ENCODE measurements at places on chromosomes 7 and 10.

- DNase-seq: no peak
These were observed 71.7 kb upstream of the TPK1 start for GRCh38 chr7:144907577-144907976.

DNA sequence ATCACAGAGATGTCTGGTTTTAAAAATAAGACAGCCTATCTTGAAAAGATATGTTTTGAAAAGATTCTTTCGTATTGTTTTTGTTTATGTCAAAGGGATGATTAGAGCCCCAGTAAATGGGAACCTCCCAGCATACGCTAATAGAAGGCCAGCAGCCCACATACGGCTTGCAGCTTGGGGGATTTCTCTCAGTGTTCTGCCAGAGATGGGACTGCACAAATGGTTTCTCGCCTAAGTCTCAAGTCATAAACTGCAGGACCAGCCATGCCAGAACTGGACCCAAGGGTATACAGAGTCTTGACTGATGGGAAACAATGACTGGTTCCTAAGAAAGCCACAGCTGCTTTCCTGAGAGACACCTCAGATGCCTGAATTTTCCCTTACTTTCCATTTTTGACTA is 306.9 kb upstream of the DGKB start:
- no peak for DNase-seq

- DNase-seq: no peak
These were observed 196.6 kb downstream of the BBS9 start for GRCh38 chr7:33325754-33326484.

- no peak for DNase-seq
These were observed 96.8 kb upstream of the SAMD8 start for GRCh38 chr10:75014516-75015230.

- DNase-seq: no peak
These were observed 214.0 kb upstream of the PRPS1L1 start for GRCh38 chr7:18241543-18242231.

DNA sequence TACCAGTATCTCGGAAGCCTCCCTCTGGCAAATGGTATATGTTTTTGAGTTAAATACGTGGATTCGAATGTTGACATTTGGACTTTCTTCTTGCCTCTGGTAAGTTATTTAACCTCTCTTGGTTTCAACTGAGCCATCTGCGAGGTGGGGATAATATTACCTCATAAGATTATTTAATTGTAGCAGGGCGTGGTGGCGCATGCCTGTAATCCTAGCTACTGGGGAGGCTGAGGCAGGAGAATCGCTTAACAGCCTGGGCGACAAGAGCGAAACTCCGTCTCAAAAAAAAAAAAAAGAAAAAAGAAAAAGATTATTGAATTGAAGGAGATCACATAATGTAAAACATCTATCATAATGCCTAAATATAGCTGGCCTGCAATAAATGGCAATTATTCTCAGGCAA is 396 bp upstream of the TAF5 start:
- no peak for DNase-seq

DNA sequence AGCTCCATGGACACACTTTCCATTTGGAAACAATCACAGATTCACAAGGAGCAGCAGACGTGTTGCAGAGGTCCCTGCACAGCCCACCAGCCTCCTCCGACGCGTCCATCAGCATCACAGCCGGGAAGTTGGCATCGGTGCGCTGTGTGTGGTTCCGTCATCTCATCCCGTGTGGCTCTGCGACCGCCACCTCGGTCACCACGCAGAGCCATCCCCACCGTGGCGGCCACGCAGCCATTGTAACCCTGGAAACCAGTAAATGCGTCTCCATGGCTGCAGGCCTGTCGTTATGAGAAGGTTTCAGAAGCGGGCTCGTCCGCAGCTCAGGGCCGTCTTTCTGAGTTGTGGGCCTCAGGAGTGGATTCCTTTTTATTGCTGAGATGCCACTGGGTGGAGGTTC is 36.0 kb downstream of the FOXK1 start:
- no peak for DNase-seq

- DNase-seq: no peak
These were observed 116.0 kb downstream of the LARP4B start for GRCh38 chr10:815338-816090.

DNA sequence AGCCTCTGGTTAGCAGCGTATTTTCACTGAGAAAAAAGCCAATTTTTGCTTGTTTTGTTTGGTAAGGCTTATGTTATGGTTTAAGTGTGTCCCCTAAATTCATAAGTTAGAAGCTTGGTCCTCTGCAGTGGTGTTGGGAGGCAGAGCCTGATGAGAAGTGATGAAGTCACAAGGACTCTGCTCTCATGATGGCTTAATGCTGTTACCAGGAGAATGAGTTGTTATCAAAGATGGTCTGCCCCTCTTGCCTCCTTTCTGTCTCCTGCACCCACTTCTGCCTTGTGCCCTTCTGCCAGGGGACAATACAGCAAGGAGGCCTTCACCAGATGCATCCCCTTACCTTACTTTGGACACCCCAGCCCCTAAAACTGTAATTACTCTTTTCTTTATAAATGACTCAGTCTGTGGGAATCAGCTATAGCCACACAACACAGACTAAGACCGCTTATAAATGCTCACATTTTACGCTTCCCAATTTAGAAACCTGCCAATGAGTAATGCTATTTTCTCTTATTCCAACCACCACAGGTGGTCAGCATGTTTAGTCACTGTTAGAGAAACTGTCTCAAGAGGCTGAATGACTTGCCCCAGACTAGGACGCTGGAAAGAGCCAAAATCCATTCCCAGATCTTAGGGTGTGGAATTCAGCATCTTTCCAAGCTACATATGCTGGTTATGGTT is 6.1 kb upstream of the PKD1L1 start:
- peak; percentile 9 for DNase-seq

DNA sequence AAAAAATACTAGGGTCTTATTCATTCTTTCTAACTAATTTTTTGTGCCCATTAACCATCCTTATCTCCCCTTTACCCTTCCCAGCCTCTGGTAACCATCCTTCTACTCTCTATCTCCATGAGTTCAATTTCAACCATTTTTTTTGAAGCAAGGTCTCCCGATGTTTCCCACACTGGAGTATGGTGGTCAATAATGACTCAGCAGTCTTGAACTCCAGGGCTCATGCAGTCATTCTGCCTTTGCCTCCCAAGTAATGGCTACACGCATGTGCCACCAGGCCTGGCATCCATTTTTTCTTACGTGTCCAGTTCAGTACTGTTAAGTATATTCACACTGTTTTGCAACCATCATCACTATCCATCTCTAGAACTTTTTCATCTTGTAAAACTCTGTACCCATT is 60.4 kb downstream of the CYTH3 start:
- DNase-seq: no peak
